ENCODE measurements at places on chromosomes 5 and 9. TPM values are rescaled to one million over a fixed set of nuclear protein-coding genes. Genes with fewer than 3 reads are reported as not detected.

GRCh38 chr9:75013735-75014134, 14.4 kb downstream of the CARNMT1 start:
- no peaks in the 10 kb centered on the region for H3K27me3 ChIP-seq
- H3K27ac ChIP-seq, result no peak overlapping the region
- no peak for DNase-seq
- H3K4me1 ChIP-seq, result no peaks in the 10 kb centered on the region
- peaks cover 5% of the 10 kb centered on the region for H3K36me3 ChIP-seq

- no peak overlapping the region for H3K27ac ChIP-seq
- DNase-seq, result no peak
- no peak overlapping the region for H3K4me3 ChIP-seq
Observed at GRCh38 chr5:119666542-119666941, 37.2 kb downstream of the FAM170A start.

DNA sequence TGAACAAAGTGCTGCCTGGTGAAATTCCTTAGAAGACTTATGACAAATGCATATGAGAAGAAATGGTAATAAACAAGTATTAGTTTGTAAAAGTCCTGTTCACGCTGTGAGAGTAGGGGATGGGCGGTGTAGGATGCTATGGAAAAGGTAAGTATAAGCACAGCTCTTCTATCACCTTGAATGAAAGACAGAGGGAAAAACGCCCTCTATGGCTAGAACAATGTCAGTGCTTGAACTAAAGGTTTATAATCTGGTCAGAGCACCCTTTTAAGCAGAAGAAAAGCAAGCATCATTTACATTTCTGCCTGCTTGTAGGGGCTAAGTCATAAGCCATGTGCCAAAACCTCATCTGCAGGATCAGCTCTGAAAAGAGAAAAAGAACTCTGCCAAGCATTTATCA, 115.2 kb downstream of the LHFPL2 start:
- no peaks in the 10 kb centered on the region for H3K27me3 ChIP-seq
- no peak overlapping the region for H3K4me3 ChIP-seq
- DNase-seq, result no peak
- H3K27ac ChIP-seq, result no peak overlapping the region

- DNase-seq, result no peak
- H3K27ac ChIP-seq, result no peak overlapping the region
- no peaks in the 10 kb centered on the region for H3K36me3 ChIP-seq
- no peak overlapping the region for H3K4me3 ChIP-seq
- peaks cover 7% of the 10 kb centered on the region for H3K27me3 ChIP-seq
Observed at GRCh38 chr9:129402931-129403778, 217.7 kb downstream of the C9orf50 start.

GRCh38 chr5:116291271-116291670, 206.4 kb downstream of the COMMD10 start:
- no peaks in the 10 kb centered on the region for H3K4me1 ChIP-seq
- no peak overlapping the region for H3K27ac ChIP-seq

DNA sequence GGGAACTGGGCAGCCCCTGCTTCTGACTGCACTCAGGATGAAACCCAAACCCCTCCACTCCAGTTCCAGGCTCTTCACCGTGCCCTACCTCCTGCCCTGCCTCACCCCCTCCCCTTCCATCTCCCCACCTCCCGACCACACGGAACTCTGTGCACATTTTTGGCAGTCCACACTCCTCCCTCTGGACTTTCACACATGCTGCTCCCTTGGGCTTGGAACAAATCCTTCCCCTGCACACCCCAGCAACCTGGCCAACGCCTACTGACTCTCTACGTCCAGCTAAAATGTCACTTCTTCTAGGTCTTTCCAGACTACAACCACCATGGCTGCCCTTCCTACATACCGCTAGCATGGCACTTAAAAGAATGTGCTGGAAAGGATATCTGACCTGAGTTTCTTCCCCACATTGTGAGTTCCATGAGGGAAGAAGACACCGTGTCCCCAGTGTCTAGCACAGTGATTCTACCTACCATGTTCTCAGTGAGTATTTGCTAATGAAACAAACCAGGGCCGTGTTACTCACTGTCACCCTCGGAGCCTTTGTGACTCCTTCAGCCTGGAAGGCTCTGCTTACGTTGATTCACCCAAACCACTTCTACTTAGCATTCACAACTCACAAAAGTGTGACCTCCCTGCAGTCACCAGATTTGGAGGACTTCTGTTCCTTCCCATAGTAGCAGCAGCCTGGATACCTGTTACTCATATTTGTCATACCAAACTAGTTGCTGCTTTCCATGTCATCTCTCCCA, 18.7 kb downstream of the RETREG1 start:
- peaks cover under 1% of the 10 kb centered on the region for H3K4me1 ChIP-seq
- H3K36me3 ChIP-seq, result peaks cover 2% of the 10 kb centered on the region
- DNase-seq, result no peak
- no peak overlapping the region for H3K4me3 ChIP-seq
- H3K27me3 ChIP-seq, result no peaks in the 10 kb centered on the region

DNA sequence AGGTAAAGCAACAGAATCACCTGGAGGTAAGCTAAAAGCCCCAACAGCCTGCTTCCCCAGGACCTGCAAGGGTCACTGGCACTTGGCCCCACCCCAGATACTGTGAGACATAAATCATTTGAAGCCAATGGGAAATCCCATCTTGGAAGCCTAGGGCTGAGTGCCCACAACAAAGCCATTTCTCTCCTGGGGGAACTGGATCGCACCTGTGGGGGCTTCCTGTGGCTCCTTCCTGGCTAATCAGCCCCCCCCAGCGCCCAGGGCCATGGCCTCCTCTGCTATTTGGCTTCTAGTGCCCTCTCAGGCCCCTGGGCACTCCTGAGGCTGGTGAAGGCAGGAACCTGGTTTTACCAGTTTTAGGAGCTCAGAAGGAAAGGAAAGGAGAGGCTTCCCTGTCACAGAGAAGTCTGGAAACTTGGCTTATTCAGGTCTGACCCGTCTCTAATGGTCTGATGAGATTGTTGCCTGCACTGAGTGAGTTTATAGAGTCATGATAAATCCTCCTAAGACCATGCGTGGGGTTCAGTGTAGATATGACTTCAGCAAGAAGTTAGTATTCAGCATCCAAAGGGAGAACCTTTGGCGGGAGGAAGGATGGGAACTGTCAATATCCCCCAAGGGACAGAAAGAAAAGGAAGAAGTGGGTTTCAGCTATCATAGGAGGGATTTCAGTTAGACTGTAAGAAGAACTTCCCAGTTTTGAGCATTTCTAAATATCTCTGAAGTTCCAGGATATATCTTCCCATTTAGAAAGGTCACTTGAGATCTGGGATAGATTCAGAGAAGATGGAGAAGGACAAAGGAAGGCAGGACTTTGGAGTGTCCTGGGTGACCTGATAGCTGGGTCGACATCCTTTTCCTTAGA, 1.2 kb downstream of the KCNMB1 start:
- no peaks in the 10 kb centered on the region for H3K27me3 ChIP-seq
- no peak overlapping the region for H3K4me3 ChIP-seq
- DNase-seq, result no peak
- H3K4me1 ChIP-seq, result peaks cover 36% of the 10 kb centered on the region

DNA sequence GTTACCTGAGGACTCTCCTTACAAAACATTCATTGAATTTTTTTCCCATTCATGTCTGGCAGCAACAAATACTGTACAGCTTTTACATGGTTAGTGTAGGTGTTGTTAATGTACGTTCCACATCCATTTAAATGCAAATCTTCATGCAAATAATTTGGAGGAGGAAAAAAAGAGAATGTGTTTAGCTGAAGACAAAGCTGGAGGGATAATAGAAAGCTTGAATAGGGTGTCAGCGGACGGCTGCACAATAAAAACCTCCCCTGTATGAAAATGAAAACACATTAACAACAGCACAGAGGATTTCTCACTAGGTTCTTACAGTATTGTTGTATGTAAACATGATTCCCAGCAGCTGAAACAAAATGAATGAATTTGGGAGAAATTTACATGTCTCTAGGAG, 231.5 kb downstream of the ZNF608 start:
- no peak overlapping the region for H3K4me3 ChIP-seq
- no peaks in the 10 kb centered on the region for H3K4me1 ChIP-seq
- no peak overlapping the region for H3K27ac ChIP-seq
- DNase-seq, result no peak

- no peaks in the 10 kb centered on the region for H3K36me3 ChIP-seq
- H3K27me3 ChIP-seq, result no peaks in the 10 kb centered on the region
- no peak overlapping the region for H3K4me3 ChIP-seq
- no peak overlapping the region for H3K27ac ChIP-seq
- no peak for DNase-seq
- no peaks in the 10 kb centered on the region for H3K4me1 ChIP-seq
Observed at GRCh38 chr5:41721516-41721915, 148.7 kb downstream of the OXCT1 start.

DNA sequence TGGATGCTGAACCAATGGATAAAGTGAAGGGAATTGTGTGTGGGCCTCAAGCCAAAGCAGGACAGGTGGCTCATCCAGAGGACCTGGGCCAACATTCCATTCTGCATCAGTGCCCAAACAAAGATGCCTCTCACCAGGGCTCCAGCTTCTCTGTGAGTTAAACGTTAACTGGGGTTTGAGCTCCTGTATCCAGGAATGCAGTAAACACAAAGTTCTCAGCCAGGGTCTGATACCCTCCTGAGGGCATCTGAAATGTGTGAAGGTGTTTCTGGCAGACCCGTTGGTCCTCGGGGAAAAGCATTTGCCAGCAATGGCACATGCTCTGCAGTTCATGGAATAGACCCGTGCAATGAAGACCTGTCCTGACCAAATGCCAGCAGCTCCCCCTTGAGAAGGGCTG, 33.9 kb upstream of the AOPEP start:
- no peak for DNase-seq
- no peaks in the 10 kb centered on the region for H3K27me3 ChIP-seq
- H3K27ac ChIP-seq, result no peak overlapping the region

GRCh38 chr5:38601133-38601862, 44.9 kb upstream of the LIFR start:
- H3K27ac ChIP-seq, result no peak overlapping the region
- no peaks in the 10 kb centered on the region for H3K4me1 ChIP-seq
- DNase-seq, result no peak
- no peaks in the 10 kb centered on the region for H3K27me3 ChIP-seq
- no peak overlapping the region for H3K4me3 ChIP-seq

- H3K4me3 ChIP-seq, result no peak overlapping the region
- H3K36me3 ChIP-seq, result no peaks in the 10 kb centered on the region
- DNase-seq, result no peak
Observed at GRCh38 chr5:42321785-42322184, 101.5 kb upstream of the GHR start.

GRCh38 chr9:21806644-21807043, 4.2 kb downstream of the MTAP start:
- H3K4me3 ChIP-seq, result no peak overlapping the region
- no peaks in the 10 kb centered on the region for H3K27me3 ChIP-seq
- H3K27ac ChIP-seq, result no peak overlapping the region
- no peaks in the 10 kb centered on the region for H3K4me1 ChIP-seq
- DNase-seq, result no peak
- peaks cover 9% of the 10 kb centered on the region for H3K36me3 ChIP-seq

DNA sequence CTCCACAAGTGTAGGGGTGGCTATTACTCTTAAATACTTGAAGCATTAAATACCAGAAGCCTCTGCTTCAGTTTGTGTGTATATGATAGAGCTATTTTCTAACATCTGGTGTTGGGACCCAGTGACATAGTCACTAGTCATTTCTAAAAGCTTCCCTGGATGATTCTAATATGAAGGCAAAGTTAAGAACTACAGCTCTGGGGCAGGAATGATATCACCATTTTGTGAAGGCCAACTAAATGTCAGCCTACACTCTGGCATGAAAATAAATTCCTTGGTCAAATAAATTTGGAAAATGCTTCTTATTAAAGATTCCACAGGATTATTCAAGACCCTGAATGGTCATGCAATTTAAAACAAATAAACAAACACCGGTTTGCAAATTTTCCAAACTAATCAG, 197.7 kb downstream of the PLK2 start:
- H3K4me3 ChIP-seq, result no peak overlapping the region
- H3K27ac ChIP-seq, result no peak overlapping the region
- no peak for DNase-seq
- no peaks in the 10 kb centered on the region for H3K4me1 ChIP-seq
- no peaks in the 10 kb centered on the region for H3K36me3 ChIP-seq

GRCh38 chr9:84969736-84970135, 300.2 kb downstream of the NTRK2 start:
- no peaks in the 10 kb centered on the region for H3K36me3 ChIP-seq
- no peaks in the 10 kb centered on the region for H3K4me1 ChIP-seq
- H3K27me3 ChIP-seq, result no peaks in the 10 kb centered on the region
- no peak overlapping the region for H3K4me3 ChIP-seq
- H3K27ac ChIP-seq, result no peak overlapping the region

- no peaks in the 10 kb centered on the region for H3K27me3 ChIP-seq
- no peak overlapping the region for H3K4me3 ChIP-seq
- no peak overlapping the region for H3K27ac ChIP-seq
- H3K4me1 ChIP-seq, result peaks cover 7% of the 10 kb centered on the region
Observed at GRCh38 chr5:171750311-171750788, 35.3 kb upstream of the SMIM23 start.

- no peak overlapping the region for H3K4me3 ChIP-seq
- H3K27me3 ChIP-seq, result no peaks in the 10 kb centered on the region
- no peak for DNase-seq
- H3K4me1 ChIP-seq, result no peaks in the 10 kb centered on the region
Observed at GRCh38 chr5:179226696-179227095, 118.6 kb downstream of the ADAMTS2 start.

GRCh38 chr5:157342822-157343402, 77.0 kb downstream of the CYFIP2 start:
- no peaks in the 10 kb centered on the region for H3K4me1 ChIP-seq
- no peaks in the 10 kb centered on the region for H3K27me3 ChIP-seq
- no peak for DNase-seq
- H3K36me3 ChIP-seq, result peaks cover 92% of the 10 kb centered on the region

DNA sequence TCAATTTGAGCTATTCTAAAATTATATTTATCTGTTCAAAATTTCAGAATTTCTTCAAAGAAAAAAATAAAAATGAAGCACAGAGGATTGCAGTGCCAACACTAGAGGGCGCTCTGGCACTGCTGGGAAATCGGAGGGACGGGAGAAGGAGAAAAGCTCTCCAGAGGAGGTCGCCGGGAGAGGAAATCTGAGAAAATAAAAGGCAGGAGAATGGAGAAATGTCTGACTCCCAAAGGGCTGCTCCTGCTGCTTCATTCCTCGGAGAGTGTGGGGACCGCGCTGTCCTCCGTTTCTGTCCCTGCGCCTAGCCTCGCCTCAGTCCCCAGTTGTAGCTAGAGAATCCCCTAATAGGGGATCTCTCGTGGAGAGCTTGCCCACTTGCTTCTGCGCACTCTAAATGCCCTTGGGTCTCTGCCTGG, 40.0 kb upstream of the ARSB start:
- DNase-seq, result peak; percentile 14
- H3K4me1 ChIP-seq, result no peaks in the 10 kb centered on the region
- no peak overlapping the region for H3K27ac ChIP-seq
- no peak overlapping the region for H3K4me3 ChIP-seq

GPR150 gene
- polyA plus RNA-seq, result 0.89 TPM

CCNJL gene
- polyA plus RNA-seq, result 2.7 TPM

INSL6 gene
- not detected for polyA plus RNA-seq

LHX6 gene
- 1.1 TPM for polyA plus RNA-seq

ZBTB34 gene
- 4.0 TPM for polyA plus RNA-seq

FRMD3 gene
- 1.3 TPM for polyA plus RNA-seq

PCDHGB2 gene
- polyA plus RNA-seq, result 0.21 TPM

INSL4 gene
- 0.18 TPM for polyA plus RNA-seq

PCDHA12 gene
- polyA plus RNA-seq, result not detected

Data from thymus (tissue), 14 donors.